ENCODE measurements at places on chromosomes 5 and 9. TPM values are rescaled to one million over a fixed set of nuclear protein-coding genes. Genes with fewer than 3 reads are reported as not detected.

- no peak for DNase-seq
Measured at GRCh38 chr5:151142933-151143332, 14.6 kb downstream of the ANXA6 start.

DNA sequence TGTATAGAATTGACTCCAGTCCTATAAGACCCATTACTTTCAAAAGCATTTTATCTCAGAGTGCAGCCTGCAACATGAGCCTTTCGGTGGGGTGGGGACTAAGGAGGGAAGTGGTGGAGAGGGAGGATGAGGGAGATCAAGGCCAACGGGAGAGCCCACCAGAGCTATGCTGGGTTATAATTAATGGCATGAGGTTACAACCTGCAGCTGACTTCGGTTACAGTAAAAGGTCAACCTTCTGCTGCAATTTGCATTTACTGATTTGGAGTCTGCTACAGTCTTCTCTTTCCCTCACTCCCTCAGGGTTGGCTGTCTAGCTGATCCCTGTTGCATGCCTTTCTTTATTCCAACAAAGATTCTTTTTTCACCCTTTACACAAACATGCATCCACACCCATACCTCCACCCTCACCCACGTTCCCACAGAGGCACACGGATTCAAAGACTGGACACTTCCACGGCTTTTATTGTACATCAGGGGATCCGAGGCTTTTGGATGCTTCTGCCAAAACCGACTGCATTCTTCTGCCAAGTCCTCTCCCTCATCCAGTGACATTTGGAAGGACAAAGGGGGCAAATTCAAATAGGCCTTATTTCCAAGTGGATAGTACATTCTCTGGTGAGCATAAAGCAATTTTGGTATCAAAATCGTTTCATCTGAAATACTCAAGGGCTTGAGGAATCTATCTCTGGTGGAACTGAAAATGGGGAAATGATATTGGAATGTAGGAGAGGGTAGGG, 381.2 kb downstream of the NFIB start:
- no peak for DNase-seq

DNA sequence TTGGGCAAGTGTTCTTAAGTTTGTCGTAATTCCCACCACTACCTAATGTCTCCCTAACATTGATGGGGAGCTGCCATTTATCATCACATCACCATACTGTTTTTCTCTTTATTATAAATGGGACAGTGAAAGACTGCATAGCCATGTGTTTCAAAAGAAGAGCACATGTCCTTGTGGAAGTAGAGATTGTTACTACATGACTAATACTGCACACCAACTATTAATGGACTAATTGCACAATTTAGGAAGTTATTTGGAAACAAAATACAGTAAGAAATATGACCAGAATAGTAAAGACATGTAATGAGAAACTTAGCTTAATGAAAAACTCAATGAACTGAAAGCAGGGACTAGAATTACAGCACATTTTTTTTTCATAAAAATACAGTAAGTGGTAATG, 12.0 kb upstream of the ELOVL7 start:
- DNase-seq = no peak

DNA sequence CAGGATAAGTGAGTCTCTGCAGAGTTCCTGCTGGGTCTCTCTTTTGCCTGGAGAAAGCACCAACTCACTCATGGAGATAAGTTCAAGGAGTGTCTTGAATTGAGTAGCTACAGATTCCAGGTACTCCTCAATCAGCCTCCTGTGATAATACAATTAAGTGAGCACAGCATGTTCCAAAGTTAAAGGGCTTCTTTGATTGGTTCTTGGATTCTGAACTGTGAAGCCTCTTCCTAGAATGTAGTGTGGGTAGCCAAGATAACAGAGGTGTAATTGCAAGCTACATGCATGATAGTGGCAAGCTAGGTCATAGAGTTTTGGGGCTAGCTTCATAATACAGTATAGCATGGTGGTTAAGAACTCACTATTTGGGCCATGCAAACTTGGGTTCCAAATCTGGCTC, 23.2 kb upstream of the CARNMT1 start:
- no peak for DNase-seq

- no peak for DNase-seq
Measured at GRCh38 chr9:3740690-3741419, 215.1 kb upstream of the RFX3 start.

DNA sequence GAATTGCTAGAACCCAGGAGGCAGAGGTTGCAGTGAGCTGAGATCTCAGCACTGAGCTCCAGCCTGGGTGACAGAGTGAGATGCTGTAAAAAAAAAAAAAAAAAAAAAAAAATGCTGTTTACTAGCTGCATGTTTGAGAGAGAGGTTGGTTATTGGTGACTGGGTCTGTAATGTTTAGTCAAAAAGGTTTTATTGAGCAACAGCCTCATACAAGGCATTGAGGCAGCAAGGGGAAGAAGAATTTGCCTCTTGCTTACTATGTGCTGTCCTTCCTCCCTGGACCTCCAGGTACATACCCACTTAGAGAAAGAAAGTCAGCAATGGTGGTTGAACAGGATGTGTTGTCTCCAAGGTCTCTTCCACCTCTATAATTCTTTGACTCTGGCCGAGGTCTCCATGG, 140.7 kb upstream of the SPRY4 start:
- no peak for DNase-seq

DNA sequence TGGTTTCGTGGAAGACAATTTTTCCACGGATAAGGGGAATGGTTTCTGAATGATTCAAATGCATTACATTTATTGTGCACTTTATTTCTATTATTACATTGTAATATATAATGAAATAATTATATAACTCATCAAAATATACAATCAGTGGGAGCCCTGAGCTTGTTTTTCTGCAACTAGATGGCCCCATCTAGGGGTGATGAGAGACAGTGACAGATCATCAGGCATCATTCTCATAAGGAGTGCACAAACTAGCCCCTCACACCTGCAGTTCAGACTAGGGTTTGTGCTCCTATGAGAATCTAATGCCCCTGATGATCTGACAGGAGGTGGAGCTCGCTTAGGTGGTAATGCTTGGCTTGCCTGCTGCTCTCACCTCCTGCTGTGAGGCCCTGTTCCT, 6.4 kb downstream of the ISCA1 start:
- no peak for DNase-seq

DNA sequence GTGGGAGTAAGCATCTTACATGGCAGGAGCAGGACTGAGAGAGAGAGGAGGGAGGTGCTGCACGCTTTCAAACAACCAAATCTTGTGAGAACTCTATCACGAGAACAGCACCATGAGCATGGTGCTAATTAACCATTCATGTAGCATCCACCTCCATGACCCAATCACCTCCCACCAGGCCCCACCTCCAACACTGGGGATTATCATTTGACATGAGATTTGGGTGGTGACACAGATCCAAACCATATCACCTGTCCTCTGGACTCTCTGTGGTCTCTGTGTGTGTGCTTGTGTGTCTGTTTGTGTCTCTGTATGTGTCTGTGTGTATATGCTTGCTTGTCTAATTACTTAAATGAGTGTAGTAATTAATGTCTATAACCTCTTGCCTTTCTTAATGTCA, 31.1 kb downstream of the SEC61B start:
- no peak for DNase-seq

GRCh38 chr5:160174780-160175437, 54.4 kb upstream of the FABP6 start:
- no peak for DNase-seq

DNA sequence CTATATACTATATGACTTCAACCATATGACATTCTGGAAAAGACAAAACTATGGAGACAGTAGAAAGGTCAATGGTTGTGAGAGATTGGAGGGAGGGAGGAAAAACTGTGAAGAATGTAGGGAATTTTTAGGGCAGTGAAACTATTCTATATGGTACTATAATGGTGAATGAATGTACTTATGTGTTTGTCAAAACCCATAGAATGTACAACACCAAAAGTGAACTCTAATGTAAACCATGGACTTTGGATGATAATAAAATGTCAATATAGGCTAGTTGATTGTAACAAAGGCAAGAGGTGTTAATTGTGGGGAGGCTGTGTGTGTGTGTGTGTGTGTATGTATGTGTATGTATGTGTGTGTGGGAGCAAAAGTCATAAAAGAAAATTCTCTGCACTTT, 10.8 kb upstream of the STOM start:
- DNase-seq = no peak

DNA sequence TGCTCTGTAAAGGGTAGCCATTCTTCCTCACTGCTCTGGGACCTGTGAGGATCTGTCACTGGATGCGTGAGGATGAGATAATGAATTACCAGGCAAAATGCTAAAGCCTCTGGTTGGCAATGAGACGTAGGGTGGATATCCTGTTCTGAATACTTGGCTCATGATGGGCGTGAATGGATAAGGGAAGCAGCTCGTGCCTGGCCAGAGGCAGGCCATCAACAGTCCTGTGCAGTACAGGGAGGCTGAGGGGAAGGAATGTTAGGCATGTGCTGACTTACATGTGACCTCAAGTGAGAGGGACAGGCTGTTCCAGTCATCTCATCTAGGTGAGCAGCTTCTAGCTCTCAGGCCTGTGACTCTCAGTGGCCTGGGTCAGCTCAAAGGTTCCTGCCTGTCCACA, 172.8 kb downstream of the CARTPT start:
- no peak for DNase-seq

- DNase-seq = no peak
Measured at GRCh38 chr9:128892221-128892921, 10.4 kb downstream of the LRRC8A start.

- DNase-seq = no peak
Measured at GRCh38 chr5:179290681-179291540, 54.4 kb downstream of the ADAMTS2 start.

The SUB1 gene
- 289 TPM for polyA plus RNA-seq

The TLE1 gene
- 43.4 TPM for polyA plus RNA-seq

The PTBP3 gene
- 47.8 TPM for polyA plus RNA-seq

The SCGB3A1 gene
- 3.1 TPM for polyA plus RNA-seq

The INSL6 gene
- 0.83 TPM for polyA plus RNA-seq

The CDC20B gene
- 21.8 TPM for polyA plus RNA-seq

The ADGRV1 gene
- 15.1 TPM for polyA plus RNA-seq

The PCDHGA12 gene
- polyA plus RNA-seq = 2.6 TPM

The PAEP gene
- 4.2 TPM for polyA plus RNA-seq

Measured in left lung (tissue), 14 donors.